ENCODE measurements at places on chromosomes 6 and 20.

GRCh38 chr6:87068795-87069194 lies 26.1 kb downstream of the CGA start:
- DNase-seq = no peak

DNA sequence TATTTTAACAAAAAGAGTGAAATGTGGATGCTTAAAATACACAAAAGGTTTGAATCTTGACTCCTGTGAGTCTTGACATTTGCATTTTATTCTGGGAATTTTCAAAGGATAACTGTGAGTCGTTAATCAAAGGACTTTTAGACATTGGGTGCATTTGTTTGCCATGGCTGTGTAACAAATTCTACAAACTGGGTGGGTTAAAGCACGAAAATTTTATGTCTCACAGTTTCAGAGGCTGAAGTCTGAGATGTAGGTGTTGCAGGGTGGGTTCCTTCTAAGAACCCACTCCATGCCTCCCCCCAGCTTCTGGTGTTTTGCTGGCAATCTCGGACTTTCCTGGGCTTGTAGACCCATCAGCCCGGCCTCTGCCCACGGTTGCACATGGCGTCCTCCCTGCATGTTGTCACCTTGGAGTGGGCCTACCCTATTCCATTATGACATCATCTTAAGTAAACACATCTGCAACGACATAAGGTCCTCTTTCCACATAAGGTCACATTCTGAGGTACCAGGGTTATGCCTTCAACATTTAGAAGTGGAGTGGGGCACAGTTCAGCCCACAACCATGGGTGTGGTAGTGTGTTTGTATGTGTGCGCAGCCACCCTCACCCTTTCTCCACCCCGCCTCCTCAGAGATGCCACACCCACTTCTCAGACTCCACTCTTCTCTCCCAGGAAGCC lies 113.1 kb downstream of the FOXA2 start:
- no peak for DNase-seq

DNA sequence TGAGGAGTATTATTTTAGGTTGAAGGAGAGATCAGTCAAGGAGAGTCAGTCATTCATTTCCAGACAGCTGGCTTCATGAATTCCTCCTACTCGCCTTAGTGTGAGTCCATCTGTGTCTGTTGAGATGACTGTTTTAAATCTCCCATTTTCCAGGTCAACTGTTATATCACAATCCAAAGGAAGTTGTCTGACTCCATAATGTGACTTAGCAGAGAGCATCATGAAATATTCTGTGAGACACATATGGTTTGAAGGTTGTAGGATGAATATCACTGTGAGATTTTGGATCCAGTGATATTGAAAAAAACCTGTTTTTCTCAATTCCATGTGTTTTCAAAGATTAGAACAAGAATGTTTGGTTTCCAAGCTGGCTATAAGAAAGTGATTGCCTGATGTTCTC lies 530.2 kb upstream of the MAN1A1 start:
- no peak for DNase-seq

DNA sequence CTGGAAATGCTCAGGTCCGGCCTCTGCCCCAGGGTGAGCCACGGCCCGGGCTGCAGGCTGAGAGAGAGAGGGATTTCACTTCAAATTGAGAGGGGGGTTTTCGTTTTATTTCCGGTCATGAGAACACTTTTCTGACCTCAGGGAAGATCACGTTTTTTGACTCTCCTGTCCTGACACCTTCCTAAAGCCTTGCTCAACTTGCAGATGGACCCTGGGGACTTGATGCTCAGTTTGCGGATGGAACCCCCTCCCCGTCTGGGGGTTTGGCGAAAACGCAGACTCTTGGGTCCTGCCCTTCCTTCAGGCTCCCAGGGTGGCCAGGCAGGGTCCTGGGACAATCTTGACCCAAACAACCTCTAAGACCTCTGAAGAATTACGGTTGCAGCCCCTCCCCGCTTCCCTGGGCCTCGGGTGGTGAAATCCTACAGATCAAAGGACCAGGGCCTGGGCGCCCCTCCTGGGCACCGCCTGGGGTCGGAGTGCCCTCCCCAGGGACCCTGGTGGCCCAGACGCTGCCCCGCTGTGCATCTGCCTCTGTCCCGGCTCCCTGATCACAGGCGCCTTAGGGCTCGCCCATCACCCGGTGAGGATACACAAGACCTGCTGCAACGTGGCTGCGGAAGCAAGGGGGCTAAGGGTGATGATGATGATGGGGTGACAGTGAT lies 148.2 kb downstream of the ERMARD start:
- DNase-seq = no peak

- DNase-seq = no peak
Measured at GRCh38 chr6:139680819-139681218, 306.4 kb upstream of the CITED2 start.

- no peak for DNase-seq
Measured at GRCh38 chr20:12056839-12057238, 139.1 kb downstream of the BTBD3 start.

All from GM04504 (cell line).